ENCODE measurements at places on chromosomes 6 and 20.

- DNase-seq = no peak
Observed at GRCh38 chr6:157368359-157369049, 12.5 kb upstream of the ZDHHC14 start.

GRCh38 chr20:40844332-40844731 lies 155.3 kb upstream of the MAFB start:
- no peak for DNase-seq

- no peak for DNase-seq
Observed at GRCh38 chr6:77464495-77464867, 1.2 kb upstream of the HTR1B start.

GRCh38 chr6:164855281-164855680 lies 454.1 kb downstream of the C6orf118 start:
- DNase-seq = no peak

DNA sequence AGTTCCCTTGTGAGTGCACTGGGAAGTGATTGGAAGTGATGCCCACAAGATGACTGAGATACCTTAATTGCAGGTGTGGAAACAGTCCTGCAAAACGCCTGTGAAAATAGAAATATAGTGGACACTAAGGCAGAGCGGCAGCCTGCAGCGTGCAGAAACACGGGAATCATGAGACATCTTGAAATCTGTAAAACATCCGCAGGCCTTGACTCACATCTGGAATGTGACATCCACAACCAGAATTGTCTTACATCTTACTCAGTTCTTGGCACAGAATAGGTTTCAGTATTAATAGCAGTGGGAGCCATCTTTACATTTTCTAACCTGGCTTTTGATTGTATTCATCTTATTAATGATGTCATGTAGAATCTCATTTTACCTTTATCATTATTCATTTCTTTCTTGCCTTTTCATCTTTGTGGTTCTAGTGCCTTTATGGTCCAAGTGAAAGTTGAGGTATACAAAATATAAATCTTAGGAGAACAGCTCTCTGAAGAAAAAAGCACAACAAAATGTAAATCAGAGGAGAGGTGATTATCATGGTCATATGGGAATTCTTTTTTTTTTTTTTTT lies 44.6 kb downstream of the CDYL start:
- no peak for DNase-seq

GRCh38 chr20:57586370-57586793 lies 25.5 kb downstream of the PCK1 start:
- no peak for DNase-seq

All from NCI-H1694 (cell line).